Activated CD4-positive, CD25-positive, alpha-beta regulatory T cell (primary cell): ENCODE measurements at places on chromosomes 12 and 14.

DNA sequence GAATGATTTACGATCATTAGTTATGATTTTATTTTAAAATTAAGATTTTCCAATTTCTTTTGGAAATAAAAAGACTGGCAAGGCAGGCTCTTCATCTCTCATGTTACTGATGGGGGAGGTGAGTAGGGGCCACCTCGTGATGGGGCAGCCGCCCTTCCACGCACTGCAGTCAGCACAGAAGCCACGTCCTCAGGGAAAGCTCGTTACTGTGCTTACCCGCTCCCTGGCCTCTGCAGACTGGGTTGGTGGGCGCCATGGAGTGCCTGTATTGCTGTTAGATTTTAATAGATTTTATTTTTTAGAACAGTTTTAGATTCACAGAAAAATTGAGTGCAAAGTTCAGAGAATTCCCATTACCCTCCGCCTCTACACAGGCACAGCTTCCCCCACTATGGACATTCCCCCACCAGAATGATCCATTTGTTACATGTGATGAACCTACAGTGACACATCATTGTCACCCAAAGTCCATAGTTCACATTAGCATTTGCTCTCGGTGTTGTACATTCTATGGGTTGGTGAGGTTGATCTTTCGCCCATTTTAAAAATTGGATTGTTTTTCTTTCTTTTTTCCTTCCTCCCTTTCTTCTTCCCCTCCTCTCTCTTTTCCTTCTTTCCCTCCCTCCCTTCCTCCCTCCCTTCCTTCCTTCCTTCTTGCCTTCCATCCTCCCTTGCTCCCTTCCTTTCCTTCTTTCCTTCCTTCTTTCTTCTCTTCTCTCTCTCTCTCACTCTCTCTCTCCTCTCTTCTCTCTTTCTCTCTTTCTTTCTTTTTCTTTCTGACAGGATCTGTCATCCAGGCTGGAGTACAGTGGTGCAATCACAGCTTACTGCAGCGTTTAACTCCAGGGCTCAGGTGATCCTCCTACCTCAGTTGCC lies 30.7 kb downstream of the ADGRD1 start:
- no peak for DNase-seq

DNA sequence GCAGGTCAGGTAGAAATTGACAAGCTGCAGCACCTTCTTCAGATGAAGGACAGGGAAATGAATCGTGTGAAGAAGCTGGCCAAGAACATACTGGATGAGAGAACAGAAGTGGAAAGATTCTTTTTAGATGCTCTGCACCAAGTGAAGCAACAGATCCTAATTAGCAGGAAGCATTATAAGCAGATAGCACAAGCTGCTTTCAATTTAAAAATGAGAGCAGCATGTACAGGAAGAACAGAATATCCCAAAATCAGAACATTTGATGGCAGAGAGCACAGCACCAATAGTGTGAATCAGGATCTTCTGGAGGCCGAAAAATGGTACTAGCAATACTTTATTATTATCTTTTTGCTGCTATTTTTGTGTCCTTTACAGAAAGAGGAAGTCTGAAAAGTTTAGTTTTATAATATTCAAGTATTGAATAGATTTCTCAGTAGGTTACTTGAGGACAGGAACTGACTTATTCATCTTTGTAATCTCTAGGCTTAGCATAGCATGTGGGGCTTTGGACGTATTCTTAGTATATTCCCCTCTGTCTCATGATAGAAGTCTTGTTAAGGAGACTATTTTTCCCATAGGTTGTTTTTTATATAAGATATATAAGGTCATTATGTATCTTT lies 30.8 kb downstream of the BBOF1 start:
- DNase-seq = no peak

- no peak for DNase-seq
These were observed 55.6 kb upstream of the MYBPC1 start for GRCh38 chr12:101539148-101539547.

- no peak for DNase-seq
These were observed 176.7 kb upstream of the SEL1L start for GRCh38 chr14:81710232-81710845.

DNA sequence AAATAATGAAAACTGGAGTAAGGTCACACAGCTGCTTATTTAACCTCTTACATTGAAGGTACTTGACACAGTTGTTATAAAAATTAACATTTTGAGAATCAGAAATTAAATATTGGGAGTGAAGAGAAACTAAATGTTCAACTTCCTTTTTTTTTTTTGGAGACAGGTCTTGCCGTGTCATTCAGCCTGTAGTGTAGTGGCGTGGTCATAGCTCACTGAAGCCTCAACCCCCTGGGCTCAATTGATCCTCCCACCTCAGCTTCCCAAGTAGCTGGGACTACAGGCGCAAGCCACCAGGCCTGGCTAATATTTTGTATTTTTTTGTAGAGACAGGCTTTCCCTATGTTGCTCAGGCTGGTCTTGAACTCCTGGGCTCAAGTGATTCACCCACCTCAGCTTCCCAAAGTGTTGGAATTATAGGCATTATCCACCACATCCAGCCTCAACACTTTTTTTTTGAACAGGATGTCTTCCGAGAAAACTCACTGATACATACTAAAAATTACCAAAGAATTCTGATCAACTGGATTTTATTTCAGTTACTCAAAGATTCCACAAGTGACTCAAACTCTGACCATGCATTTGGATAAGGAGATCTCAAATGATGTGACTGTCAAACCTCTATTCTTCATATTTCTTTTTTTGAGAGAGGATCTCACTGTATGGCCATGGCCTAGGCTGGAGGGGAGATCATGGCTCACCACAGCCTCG lies 35.4 kb downstream of the SGPP1 start:
- no peak for DNase-seq

- no peak for DNase-seq
These were observed 26.8 kb downstream of the CEP170B start for GRCh38 chr14:104891664-104892530.

- DNase-seq = no peak
These were observed 3.8 kb upstream of the PSMC6 start for GRCh38 chr14:52703225-52703624.

DNA sequence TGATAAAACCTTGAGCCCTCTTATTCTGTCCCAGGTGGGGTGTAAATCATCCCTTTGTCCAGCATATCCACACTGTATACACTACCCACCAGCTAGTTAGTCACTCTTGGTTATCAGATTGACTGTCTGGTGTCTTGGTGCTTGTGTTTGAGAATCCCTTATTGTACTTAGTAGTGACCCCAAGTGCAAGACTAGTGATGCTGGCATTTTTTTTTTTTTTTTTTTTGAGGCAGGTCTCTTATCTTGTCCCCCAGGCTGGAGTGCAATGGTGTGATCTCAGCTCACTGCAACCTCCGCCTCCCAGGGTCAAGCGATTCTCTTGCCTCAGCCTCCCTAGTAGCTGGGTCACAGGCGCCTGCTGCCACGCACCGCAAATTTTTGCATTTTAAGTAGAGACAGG lies 5.8 kb downstream of the VRK1 start:
- DNase-seq = no peak

DNA sequence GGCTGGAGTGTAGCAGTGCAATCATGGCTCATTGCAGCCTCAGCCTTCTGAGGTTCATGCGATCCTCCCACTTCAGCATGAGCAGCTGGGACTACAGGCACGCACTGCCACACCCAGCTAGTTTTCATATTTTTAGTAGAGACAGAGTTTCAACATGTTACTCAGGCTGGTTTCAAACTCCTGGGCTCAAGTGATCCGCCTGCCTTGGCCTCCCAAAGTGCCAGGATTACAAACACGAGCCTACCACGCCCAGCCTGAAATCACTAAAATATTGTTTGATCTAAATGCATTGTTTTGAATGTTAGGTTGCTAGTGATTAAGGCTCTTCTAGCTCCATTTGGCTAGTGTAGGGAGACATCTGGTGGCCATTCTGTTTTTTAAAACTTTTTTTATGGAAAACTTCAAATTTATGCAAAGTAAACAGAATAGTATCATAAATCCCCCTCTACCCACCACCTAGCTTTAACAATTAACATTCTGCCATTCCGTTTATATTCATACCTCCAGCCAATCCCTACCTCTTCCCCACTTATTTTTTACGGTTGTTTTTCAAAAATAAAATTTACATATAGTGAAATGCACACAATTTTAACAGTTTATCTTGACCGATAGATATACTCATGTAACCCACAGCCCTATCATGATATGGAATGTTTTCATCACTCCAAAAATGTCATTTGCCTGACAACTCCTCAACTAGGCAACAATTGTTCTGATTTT lies 37.8 kb downstream of the MYO1H start:
- no peak for DNase-seq

GRCh38 chr12:51863363-51863932 lies 14.9 kb upstream of the FIGNL2 start:
- no peak for DNase-seq

GRCh38 chr14:84963518-84963917 lies 566.4 kb upstream of the FLRT2 start:
- no peak for DNase-seq

- DNase-seq = no peak
These were observed 119.6 kb downstream of the PLXNC1 start for GRCh38 chr12:94267921-94268471.

- DNase-seq = no peak
These were observed 154.9 kb upstream of the CCND2 start for GRCh38 chr12:4118601-4119156.

DNA sequence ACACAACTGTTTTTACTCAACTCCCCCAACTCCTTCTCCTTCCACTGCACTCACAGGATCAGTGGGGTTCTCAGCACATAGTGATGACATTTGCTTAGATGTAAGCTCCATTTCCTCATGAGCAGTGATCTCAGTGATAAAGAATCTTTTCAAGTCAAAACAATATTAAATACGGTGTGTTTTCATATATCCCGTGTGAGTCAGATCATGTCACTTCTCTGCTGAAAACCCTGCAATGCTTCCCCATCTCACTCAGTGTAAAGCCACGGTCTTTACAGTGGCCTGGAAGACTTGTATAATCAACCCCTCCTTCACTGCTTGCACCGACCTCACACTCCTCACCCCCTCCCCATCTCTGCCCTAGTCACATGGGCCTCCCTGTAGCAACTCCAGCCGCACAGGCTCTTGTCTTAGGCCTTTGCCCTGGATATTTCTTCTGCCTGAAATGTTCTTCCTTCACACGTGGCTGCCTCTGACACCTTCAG lies 149.7 kb upstream of the ARHGAP5 start:
- no peak for DNase-seq
